SW480 (cell line): ENCODE measurements at places on chromosomes 1 and 21.

DNA sequence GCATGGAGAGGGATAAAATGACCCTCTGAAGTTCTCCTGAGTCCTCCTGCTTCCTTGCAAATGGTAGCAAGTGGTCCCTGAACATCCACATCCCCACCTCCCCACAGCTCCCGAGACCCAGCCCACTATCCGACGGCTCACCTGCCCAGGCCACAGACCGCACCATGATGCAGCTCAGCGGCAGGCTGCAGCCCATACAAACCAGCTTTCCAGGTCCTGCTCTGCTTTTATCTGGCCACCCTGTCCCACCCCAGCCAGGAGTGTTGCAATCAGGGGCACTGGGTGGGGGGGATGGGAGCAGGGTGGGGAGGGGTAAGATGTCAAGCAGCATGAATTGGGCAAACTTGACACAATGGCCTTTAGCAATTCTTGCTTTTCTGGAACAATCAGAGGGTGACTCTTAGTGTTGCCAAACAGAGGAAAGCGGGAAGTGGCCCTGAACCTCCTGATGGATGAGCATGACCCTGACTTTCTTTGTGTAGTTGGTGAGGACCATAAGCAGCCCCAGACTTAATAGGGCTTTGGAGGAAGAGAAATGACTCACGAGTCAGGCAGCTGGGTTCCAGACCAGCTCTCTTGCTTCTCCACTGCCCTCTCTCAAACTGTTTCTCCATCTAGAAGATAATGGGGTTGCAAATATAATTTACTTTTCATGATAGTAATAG lies at the start of gene CHIT1:
Gene CHIT1 (minus strand): TSS at position 203 of the 665 bp plus-strand sequence. CDS start 37 bp downstream, at position 166.
- DNase-seq, result no peak

DNA sequence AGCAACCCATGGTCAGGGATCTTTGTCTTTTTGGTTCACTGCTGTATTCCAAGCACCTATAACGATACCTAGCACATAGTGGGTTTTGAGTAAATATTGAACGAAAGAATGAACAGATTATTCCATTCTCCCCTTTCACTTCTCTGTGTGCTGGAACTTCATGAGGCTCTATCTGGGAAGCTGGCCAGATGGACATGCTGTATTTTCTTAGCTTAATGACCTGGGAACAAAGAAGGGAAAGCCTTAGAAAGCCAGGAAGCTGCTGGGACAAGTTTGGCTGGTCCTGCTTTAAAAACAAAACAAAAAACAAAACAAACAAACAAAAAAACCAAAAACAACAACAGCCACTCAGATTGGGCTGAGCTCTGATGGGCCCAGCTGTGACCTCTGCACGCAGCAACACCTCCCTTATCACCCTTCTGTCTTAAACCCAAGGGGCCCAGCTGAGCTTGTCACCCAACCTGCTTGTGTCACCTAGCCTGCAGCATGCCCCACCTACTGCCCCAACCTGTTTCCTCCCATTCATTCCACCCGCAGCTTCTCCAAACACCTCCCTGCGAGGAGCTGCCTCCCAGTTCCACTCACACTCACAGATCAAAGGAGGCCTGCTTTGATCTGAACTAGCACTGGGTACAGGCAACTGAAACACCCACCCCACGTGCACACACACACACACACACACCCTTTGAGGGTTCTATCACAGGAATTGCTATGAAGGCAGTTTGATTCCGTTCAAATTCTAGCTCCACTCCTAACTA lies 37.1 kb downstream of the SLC30A1 start:
- DNase-seq, result peak; percentile 92

DNA sequence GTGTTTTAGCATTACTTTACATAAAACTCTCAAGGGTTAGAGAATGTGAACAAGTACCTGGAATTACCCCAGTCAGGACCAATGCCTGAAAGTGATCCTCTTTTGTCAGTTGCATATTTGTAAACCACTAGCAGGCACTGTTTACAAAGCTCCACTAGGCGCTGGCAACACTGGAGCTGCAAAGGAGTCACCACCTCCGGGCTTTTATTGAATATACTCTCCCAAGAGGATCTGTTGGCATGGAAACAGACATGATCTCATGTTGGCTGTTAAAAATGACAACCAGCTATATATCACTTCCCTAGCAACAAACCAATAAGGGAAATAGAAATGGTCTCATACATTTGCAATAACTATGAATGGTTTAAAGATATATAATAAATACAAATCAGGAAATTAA lies 116.0 kb downstream of the TTLL7 start:
- DNase-seq, result peak; percentile 17

DNA sequence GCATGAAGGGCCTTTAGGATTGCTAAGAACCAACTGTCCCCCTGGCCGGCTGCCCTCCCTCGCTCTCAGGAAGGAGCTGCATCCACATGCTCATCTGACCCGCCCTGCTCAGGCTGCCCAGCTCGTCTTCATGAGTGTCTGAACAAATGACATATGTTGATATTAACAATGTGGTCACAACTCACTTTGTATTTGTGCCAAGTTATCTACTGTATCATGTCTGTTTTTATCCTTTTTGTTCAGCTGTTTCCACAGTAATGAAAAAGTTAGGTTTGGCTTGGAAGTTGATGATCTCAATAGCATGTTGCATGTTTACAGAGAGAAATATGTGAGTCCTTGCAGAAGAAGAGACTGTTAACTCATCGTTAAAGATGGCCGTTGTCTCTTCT lies 75.1 kb downstream of the PHTF1 start:
- no peak for DNase-seq

DNA sequence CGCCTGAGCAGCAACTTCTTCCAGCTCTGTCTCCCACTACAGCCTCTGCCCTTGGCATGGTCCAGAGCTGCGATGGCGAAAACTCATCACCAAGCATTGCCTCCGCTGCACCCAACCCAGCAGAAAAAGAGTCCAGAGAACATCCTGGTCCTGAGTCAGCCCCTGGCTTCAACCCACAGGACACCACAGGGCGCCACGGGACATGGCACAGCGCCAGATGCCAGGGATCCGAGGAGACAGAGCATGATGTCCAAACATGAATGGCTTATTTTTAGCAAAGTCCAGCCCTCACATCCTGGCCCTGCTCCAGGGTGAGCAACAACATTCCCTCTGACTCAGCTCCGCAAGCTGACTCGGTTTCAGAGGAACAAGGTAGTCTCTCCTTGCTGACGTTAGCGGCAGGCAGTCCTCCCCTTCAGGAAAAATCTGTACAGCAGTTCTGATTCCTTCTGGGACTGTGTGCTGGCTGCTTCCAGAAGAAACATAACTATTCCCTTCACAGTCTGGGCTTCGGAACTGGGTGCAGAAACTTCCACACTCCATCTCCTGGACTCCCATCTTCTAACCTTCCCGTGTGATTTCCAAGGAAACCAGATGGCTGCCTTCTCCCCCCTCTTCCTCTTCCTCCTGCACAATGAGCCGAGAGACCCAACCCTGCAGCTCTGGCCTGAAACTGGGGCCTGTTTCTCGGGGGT lies 131.3 kb downstream of the TOMM20 start:
- DNase-seq, result peak; percentile 96

GRCh38 chr1:39695016-39695415 lies 3.8 kb upstream of the HPCAL4 start:
- no peak for DNase-seq

- no peak for DNase-seq
Measured at GRCh38 chr1:92354259-92354658, 55.4 kb downstream of the RPAP2 start.

DNA sequence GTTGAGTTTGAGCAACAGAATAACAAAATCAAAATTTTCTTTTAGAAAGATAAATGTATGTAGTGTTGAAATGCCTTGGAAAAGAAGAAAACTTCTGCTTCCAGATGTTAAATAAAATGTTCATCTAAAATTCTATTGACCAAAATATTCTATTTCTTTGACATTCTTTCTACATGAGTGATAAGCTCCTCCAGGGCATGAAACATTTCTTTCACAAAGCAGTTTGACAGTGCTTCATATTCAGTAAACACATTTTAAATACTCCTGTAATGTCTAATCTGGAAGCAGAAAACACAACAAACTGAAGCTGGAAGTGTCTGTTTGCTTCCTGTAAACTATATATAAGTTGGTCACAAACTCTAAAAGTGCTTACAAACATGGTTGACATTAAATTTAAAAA lies 61.5 kb downstream of the RGS21 start:
- no peak for DNase-seq

GRCh38 chr1:243851765-243852164 lies 1.7 kb upstream of the AKT3 start:
- DNase-seq, result no peak

DNA sequence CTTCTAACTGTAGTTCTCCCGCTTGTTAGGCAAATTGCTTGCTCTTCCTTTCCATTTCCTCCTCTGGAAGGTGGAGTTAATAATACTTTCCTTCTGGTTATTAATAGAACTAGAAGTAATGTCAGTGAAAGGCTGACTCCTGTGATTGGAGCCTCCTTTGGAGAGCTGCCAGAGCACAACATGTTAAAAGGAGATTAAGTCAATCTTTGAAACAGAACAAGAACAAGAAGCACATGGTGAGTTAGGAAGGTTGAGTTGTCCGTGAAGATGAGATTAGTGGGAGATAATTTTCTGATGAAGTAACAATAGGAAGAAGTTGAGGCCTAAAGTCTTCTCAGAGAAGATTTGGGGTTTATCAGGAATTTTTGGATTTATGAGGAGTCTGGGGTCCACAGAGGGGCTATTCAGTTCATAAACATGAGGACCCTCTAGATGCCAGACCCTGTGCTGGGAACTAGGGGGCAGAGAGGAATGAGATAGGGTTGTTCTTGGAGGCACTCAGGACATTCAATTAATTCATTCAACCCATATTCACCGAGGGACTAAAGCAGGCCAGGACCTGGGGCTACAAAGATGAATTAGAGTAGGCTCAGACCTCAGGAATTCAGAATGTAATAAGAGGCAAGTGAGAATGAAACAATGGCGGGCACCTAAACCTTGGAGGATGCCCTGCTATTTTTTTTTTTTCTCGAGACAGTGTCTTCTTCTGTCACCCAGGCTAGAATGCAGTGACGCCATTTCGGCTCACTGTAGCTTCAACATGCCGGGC lies 40.7 kb upstream of the DHCR24 start:
- no peak for DNase-seq

DNA sequence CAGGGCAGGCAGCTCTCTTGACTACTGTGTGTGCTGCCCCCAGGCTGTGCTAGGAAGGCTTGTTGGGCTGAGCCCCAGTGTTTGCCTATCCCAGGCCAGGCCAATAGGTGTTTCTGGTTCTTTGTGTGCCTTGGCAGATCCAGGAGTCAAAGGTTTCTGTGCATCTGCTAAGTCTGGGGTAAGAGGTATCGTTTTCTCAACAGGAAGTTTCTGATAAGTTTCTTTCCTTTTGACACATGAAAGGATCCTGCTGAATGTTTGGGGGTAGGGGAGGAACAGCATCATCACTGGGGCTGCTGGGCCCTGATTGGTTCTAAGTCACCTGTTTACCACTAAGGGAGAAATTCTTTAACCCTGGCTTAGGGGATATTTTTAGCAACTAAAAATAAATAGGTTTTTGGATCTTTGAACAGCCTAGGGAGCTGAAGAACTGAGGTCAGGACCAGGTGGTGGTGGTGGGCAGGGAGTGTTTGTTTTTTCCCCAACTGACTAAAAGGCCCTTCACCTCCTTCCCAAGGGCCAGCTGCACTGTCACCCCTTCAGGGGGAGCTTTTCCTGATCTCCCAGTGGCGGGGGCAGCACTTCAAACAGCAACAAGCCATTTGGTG lies 85.1 kb downstream of the KCNN3 start:
- no peak for DNase-seq

DNA sequence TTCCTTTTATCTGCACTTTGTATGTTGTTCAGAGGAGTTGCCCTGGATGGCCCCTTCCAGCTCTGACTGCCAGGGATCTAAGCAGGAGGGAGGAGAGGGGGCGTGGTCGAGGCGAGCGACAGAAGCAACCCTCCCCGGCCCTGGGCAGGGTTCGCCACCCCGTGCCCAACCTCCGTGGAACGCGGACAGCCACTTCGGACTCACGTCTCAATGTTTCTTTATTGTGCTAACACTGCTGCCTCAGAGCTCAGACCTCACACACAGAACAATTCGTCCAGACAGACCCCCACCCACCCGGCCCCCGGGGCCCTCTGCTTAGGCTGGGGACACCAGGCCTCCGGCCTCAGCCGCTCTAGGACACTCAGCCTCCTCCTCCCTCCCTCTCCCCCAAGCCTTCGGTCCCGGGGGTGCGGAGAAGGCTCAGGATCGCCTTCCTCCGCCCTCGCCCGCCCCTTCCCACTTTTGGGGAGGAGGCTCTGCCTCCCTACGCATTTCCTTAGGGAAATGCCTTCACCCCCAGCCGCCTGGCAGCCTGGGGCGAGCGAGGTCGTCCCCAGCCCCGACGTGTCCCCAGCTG lies 8.3 kb downstream of the VSIG8 start:
- peak; percentile 56 for DNase-seq

- no peak for DNase-seq
Measured at GRCh38 chr1:21927533-21928237, 9.4 kb downstream of the HSPG2 start.

- no peak for DNase-seq
Measured at GRCh38 chr1:21280011-21280471, 10.2 kb downstream of the ECE1 start.

DNA sequence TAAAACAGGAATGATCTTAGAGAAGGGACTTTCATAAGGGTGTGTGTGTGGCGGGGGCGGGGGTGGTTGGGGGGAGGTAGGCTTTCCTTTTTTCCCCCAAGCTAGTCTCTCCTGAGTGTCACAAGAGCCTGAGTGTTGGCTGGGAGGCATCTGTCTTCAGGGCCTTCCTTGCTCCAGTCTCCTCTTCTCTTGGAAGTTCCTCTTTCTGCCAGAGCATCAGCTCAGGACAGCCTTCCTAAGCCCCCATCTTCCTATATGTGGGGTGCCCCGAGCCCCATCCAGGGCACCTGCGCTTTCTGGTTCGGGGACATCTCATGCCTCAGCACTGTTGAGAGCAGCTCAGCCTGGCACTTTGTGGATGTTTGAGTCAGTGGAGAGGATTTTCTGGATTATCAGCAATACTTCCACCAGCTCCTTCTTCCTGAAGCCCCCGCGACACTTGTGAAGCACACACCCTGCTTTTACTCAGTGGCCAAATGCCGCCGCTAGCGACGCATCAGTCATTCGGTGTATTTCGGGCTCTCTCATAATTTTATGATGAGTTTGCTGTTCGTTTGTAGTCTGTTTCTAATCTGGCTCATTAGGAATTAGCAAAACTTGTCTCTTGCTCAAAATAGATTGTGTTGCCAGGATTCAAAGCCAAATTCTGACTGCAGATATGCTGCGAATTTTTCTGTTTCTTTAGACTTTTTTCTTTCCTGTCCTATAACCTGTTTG lies 61.7 kb downstream of the GALNT2 start:
- no peak for DNase-seq

- peak; percentile 91 for DNase-seq
Measured at GRCh38 chr1:31939484-31940329, 1.5 kb upstream of the PTP4A2 start.
